AG04449 (cell line): ENCODE measurements at places on chromosomes 3 and 15.

DNA sequence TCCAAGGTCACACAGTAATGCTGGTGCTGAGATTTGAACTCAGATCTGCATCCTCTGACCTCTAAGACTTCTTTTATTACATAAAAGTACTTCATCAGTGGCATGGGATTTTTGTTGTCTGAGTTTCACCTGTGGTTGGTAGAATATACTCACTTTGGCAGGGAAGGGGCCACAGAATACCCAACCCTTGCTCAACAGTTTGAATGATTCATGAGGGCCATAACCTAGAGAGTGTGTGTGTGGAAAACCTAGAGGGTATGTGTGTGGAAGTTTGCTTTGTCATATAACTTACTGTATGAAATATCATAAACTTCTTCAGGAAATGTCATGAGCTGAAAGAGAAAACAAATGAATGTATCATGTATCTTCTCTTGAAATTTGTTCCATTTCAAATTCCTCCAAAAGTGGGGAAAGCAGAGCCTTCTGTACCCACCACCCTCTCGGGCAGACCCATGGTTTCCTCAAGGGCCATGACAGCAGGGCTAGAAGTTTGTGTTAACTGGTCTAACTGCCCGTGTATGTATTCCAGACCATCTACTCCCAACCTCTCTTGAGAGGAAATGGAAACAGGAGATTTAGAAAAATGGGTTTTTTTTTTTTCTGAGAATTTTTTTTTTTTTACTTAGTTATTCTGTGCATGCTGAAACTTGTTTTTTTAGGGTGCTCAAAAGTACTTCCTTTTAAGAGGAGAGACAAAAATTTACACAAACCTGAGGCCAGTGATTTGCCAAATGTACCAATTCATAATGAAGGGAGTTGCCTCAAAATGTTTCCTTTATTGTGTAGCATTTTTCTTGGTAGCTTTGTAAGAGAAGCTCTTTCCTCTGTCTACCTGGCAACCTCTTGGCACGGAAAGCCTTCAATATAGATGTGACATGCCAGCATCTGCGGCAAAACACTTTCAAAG lies 127.0 kb downstream of the TPRG1 start:
- no peak for DNase-seq

GRCh38 chr3:188656196-188656982 lies 502.4 kb downstream of the LPP start:
- no peak for DNase-seq

DNA sequence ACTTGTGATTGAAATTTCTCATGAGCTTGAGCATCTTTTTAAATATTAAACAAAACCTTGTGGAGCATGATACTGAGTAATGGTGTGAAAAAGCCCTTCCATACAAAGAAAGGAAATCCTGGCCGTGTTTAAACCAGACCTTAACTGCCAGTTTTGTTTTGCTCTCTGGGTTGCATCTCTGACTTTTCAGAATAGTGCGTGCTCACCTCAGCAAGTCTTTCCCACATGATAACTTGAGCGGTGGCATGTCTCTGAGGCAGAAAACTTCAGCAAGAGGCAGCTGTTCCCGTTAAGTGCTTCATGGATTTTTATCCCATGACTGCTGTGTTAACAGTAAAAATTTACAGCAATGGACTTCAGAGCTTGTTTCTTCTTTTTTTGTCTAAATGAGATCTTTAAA lies 393.3 kb downstream of the FEZF2 start:
- no peak for DNase-seq

DNA sequence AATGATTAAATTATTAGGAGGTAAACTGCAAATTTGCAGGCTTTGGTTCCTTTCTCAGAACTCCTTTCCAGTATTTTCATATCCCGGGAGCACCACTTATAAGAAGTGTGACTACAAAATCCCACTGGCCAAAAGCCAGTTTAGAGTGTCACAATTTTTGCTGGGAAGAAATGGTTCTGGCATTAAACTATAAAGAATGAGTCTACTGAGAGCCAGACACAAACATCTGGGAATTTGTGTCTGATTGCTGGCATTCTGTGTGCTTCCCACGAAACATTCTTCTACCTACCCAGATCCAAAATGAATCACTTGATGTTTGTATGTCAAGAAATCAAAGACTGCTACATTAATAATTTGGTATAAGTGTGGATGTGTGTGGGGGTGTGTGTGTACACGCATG lies 82.8 kb downstream of the DUT start:
- no peak for DNase-seq

DNA sequence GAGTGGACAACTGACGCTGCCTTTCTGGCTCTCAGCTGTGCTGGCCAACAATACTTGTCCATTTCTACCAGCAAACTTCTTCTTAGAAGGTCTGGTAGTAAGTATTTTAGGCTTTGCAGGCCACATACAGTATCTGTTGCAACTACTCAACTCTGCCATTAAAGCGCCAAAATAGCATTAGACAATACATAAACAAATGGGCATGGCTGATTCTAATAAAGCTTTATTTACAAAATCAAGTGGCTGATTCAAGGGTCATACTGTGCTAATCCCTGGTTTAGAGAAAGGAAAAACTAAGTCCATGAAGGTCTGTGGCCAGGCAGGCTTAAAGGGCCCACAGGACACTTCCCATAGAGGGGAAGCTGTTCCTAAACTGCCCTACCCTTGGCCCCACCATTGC lies 26.3 kb upstream of the TPM1 start:
- no peak for DNase-seq

- DNase-seq = no peak
These were observed 9.6 kb downstream of the UBL7 start for GRCh38 chr15:74451322-74451721.

DNA sequence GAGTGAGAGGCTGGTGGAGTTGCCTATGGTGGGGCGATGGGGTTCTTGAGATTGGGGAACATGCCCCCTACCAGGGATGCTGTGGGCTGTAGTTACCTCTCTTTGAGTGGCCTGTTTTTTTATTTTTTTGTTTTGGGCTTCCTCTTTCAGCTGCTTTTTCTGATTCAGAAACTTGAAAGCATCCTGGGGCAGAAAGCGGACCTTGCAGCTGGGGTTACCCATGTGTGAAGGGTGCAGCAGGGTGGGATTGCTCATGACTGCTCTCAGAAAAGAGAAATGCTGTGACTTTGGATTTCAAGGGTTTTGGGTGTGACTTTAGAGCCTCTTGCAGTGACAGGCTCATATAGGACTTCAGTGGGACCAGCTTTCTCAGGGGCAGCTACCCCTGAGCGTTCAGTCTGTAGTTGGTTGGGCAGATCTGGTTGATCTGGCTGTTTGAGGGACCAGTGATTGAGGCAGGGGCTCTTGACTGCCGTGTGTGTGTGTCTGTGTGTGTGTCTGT lies 1.8 kb downstream of the LIMD1 start:
- DNase-seq = no peak

DNA sequence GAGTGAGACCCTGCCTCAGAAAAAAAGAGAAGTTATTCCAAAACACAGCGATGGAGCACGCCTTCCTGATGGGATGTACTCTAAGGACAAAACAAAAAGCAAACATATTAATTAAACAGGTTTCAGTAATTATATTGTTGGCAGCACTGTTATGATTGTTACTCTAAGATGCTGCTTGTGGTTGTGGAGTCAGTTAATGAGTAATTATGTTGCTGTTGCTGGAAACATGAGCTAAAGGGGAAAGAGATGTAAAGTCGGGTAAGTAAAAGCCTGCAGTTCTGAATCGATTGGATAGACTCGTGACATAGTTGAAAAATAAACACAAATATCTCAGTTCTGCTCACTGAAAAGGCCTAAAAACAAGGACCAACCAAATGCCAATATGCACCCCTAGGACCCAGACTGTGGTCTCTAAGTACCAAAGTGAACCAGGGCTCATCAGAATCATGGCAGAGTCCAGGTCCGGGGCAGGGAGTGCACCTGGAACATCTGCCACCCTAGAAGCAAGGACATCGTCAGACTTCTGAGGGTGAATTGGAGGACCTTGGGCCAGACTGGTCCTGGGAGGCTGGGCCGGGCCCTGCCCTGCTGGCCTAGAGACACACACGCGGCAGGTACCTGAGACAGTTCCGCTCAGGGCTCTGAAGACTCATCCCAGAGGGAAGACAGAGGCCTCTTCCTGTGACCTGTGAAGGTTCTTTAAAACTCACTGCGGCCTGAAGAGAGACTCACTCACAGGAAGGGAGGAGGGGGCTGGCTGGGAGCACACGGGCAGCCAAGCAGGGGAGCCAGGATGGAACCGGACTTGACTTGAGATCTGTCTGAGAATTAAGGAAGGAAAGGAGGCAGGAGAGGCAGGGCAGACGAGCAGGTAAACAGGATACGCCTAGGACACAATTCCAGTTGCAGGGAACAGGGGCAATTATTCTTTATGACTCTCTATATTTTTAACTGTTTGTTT lies 140.5 kb downstream of the LRRK1 start:
- DNase-seq = no peak
